ENCODE measurements at places on chromosomes 2 and 18. TPM values are rescaled to one million over a fixed set of nuclear protein-coding genes. Genes with fewer than 3 reads are reported as not detected.

Gene TANC1
- total RNA-seq: 67.7 TPM

Gene GALM
- 20.2 TPM for total RNA-seq

Gene MGAT4A
- 38.6 TPM for total RNA-seq

Gene G6PC2
- total RNA-seq: 4.2 TPM

Gene TSPYL6
- 0.44 TPM for total RNA-seq

Gene PAX3
- total RNA-seq: 5.7 TPM

Gene GLS
- 214 TPM for total RNA-seq

All from camera-type eye (tissue), 1 donor.